Nephron progenitor cell (in vitro differentiated cells): ENCODE measurements at places on chromosomes 13 and 19.
A peak's percentile ranks its signal among the peaks of the same experiment; 100 is the strongest.

DNA sequence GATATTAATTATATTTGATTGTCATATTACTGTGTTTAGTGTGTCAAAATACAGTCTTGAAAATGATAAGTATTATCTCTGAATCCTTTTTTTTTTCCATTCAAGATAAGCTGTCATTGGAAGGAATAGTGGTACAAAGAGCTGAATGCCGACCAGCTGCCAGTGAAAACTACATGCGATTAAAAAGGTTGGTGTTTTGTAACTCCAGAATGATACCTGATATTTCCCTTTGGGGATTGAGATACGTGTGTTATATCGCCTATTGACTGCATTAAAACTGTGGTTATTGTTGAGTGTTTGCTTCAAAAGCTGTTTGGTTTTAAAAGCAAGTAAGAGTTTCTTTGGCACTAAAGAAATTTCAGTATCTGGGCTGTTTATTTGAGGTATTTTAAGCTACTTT is 6.5 kb upstream of the KCTD4 start:
- H3K27me3 ChIP-seq = no peaks in the 10 kb centered on the region
- peaks cover 42% of the 10 kb centered on the region for H3K36me3 ChIP-seq
- DNase-seq = no peak
- no peak overlapping the region for H3K4me3 ChIP-seq
- no peaks in the 10 kb centered on the region for H3K4me1 ChIP-seq
- H3K27ac ChIP-seq = no peak overlapping the region

DNA sequence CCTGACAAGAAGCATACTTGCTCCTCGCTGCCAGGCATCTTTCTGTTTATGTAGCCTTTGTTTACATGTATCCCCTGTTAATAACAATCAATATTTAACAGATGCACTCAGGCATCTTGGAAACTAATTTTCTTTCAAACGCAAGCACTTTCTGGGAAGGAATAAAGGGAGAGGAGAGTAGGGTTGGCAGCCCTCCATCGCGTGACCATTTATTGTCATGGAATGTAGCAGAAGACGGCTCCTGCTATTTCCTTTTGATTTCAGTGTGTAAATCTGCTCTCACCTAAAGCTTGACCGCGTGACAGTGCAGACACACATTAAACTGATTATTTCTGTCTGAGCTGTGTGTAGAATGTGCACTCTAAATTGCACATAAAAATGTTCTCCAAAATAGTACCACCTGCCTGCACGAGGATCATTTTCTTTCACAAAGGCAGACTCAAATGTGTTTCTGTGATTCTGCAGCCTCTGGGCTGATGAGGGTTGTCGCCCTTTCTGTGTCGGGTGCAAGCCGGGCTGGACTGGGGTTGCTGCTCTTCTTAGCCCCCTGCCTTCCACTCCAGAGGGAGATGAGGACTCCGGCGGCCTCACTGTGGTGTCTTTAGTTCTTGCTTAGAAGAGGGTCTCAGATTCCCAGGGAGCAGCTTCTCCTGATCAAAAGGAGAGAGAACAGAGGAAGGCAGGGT is 223.5 kb upstream of the MAB21L1 start:
- H3K27me3 ChIP-seq = peaks cover 8% of the 10 kb centered on the region
- no peaks in the 10 kb centered on the region for H3K36me3 ChIP-seq
- H3K4me3 ChIP-seq = peak overlapping the region; percentile 4
- H3K27ac ChIP-seq = no peak overlapping the region

- DNase-seq = no peak
- H3K4me1 ChIP-seq = peaks cover 35% of the 10 kb centered on the region
- H3K27ac ChIP-seq = no peak overlapping the region
- H3K36me3 ChIP-seq = no peaks in the 10 kb centered on the region
- no peaks in the 10 kb centered on the region for H3K27me3 ChIP-seq
- H3K4me3 ChIP-seq = no peak overlapping the region
Measured at GRCh38 chr19:45172173-45172572, 5.9 kb downstream of the TRAPPC6A start.

GRCh38 chr19:4986471-4986891 is 17.6 kb downstream of the KDM4B start:
- no peak for DNase-seq
- H3K4me1 ChIP-seq = peaks cover 82% of the 10 kb centered on the region
- H3K36me3 ChIP-seq = peaks cover 10% of the 10 kb centered on the region
- H3K4me3 ChIP-seq = peak overlapping the region; percentile 38
- peak overlapping the region; percentile 95 for H3K27ac ChIP-seq

DNA sequence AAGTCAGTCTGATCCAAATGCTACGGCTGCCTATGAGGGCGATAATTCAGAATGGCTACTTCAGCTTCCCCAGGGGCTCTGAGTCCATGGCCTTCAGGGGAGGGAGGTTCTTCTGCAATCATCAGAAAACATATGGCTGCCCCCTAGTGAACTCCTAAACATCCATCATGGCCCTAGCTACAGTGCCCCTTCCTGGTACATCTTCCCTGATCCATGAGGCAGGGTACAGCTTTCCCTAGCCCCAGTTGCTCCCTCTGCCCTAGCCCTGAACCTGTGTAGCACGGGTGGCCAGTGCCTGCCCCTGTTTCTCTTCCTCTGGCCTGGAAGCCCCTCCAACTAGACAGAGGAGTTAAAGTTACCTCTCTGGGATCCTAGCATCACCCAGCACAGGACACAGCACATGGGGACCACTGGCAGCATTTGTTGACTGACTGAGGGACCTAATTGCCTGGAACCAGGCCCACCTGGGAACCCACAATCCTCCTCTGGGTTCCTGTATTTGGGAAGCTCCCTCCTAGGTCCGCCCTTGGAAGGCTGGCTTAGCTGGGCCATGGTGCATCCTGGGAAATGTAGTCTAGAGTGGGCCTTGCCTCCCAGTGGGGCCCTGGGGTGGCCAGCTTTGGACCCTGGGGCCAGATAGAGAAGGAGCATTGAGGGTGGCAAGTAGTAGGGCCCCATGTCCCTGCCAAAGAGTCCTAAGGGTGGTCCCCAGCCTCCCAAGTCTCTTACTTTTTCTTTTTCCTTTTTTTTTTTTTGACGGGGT is 17.7 kb upstream of the SEMA6B start:
- H3K27ac ChIP-seq = peak overlapping the region; percentile 27
- H3K27me3 ChIP-seq = peaks cover 47% of the 10 kb centered on the region
- H3K4me3 ChIP-seq = no peak overlapping the region
